Activated CD4-positive, CD25-positive, alpha-beta regulatory T cell (primary cell): ENCODE measurements at places on chromosomes 5 and 9.

GRCh38 chr5:97136475-97136874 lies 5.9 kb downstream of the LIX1 start:
- DNase-seq, result no peak

DNA sequence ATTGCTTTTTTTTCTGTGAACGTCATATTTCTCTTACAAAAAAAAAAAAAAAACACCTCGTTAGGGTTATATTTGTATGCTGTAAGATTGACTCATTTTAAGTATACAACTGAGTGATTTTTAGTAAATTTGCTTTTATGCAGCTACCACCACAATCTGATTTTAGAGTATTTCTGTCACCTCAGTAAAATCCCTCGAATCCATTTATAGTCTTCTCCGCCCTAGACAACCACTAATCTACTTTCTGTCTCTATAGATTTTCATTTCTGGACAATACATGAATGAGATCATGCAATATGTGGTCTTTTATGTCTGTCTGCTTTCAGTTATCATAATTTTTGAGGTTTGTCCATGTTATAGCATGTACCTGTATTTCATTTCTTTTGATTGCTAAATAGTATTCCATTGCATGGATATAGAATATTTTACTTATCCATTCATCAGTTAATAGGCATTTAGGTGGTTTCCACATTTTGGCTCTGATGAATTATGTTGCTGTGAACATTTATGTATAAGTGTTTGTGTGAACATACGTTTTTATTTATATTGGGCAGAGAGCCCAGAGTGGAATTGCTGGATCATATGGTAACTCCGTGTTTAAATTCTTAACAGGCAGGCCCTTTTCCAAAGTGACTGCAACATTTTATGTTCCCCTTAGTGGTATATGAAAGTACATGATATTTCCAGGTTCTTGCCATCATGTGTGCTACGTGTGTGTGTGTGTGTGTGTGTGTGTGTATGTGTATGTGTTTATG lies 171.4 kb downstream of the SGCD start:
- DNase-seq, result no peak

GRCh38 chr5:45799388-45799787 lies 103.2 kb upstream of the HCN1 start:
- DNase-seq, result no peak

DNA sequence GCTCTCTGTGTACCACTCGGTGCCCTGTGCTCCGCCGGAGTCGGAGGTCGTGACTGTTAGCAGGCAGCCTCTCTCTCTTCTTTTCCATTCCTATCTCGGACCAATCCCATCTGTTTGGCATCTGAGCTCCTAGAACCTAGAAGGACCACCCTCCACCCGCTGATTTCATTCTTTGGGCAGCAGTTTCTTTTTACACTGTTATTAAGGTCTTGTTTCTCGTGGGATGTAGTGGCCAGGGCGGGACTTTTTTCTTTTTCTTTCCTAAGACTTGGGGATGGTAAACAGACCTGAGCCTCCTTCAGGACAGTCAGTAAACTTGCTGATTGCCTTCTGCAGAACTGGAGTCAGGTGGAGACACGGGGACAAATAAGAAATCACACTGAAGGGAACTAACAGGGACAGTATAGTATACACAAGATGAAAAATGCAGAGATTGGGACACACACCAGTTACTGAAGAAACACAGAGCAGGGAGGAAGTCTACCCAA lies 500 bp downstream of the URM1 start:
- no peak for DNase-seq

GRCh38 chr9:137055385-137056364 lies 1.8 kb upstream of the ENTPD2 start:
- no peak for DNase-seq

GRCh38 chr5:10354048-10354872 lies 765 bp downstream of the MARCHF6 start:
- DNase-seq, result no peak

- no peak for DNase-seq
These were observed 592.5 kb downstream of the CCDC171 start for GRCh38 chr9:16145196-16145950.

GRCh38 chr9:90871327-90871935 lies 69.8 kb downstream of the SYK start:
- no peak for DNase-seq

DNA sequence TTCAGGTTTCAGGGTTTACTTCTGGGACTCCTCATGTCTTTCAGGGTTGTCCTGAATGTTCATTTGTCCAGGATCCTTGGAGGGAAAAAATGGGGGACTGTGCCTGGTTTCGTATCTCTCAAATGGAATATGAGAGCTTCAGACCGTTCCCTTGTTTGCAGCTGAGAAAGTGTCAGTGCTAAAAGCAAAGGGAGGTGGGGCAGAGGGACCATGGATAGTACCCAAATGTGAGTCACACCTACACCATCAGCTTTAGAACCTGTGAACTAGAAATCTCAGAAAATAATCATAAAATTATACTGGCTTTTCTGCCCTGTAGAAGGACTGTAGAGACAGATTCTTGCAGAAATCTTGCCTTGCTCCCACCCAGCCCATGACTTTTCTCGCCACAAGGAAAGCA lies 84.3 kb upstream of the TAF11L2 start:
- no peak for DNase-seq

GRCh38 chr9:98083061-98083501 lies 26.5 kb downstream of the NANS start:
- no peak for DNase-seq

GRCh38 chr9:33184963-33185362 lies 17.8 kb upstream of the B4GALT1 start:
- no peak for DNase-seq

DNA sequence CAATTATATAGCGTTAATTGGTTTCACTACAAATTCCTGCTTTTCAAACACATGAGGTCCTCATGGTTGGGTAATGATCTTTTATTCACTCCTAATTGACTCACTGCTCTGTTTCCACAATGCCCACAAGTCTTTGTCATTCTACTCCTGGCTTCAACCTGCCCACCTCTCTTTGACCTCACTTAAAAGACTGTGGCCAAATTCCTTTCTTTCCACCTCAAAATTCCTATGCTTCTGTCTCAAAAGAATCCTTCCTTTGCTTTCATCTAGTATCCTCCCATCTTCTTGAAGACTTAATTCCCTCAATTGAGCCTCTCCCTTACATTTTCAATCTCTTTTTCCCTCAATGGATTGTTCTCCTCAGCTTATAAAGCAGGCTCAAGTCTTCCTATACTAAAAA lies 4.9 kb downstream of the APBA1 start:
- no peak for DNase-seq

- no peak for DNase-seq
These were observed 349.3 kb upstream of the TLE4 start for GRCh38 chr9:79222483-79222882.

DNA sequence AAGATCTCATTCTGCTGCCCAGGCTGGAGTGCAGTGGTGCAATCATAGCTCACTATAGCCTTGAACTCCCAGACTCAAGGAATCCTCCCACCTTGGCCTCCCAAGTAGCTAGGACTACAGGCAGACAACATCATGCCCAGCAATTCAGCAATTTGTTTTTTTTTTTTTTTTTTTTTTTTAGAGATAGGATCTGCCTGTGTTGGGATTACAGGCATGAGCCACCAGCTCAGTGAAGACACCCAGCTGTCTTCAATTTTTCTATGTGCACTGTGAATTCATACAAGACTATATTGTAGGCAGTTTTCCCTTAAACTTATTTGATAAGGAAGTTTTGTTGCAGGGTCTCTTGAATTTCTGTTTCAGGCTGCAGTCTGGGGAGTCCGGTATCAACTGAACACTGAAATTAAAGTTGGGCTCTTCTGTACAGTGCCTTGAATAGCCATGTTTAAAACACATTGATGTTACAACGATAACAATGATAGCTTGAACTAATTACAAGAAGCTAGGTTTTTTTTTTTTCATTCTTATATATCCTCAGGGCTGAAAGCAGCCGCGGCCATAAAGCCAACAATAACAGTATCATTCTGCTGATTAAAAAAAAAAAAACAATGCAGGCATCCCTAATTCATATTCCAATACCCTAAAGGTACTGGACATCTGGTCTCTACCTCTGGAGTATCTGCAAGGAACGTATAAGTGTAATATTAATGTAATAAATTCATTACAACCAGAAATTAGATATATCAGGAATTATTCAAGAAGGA lies 63.5 kb downstream of the MPDZ start:
- DNase-seq, result no peak

DNA sequence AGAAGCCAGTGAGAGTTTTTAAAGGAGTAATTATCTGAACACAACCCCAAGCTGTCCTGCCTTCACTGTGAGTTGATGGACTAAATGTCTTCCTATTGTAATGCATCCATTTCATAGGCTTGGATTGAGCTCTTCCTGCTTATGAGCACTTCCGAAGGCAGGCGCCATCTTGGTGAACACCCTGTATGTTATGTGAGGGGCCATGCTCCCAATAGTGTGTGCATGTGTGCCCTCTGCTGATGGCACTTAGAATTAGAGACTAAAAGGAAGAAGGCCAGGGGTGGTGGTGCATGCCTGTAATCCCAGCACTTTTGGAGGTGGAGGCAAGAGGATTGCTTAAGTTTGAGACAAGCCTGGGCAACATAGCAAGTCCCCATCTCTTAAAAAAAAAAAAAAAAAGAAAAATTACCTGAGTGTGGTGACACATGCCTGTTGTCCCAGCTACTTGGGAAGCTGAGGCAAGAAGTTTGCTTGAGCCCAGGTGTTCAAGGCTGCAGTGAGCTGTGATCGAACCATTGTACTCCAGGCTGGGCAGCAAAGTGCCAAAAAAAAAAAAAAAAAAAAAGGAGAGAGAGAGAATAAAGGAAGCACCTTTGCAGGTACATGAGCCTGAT lies 65.0 kb downstream of the C9orf152 start:
- no peak for DNase-seq

- DNase-seq, result no peak
These were observed 12.8 kb upstream of the TLR4 start for GRCh38 chr9:117691367-117691766.
